Esophagus squamous epithelium (tissue), 5 donors: ENCODE measurements at places on chromosomes 6 and 20. TPM values are rescaled to one million over a fixed set of nuclear protein-coding genes. Genes with fewer than 3 reads are reported as not detected.

DNA sequence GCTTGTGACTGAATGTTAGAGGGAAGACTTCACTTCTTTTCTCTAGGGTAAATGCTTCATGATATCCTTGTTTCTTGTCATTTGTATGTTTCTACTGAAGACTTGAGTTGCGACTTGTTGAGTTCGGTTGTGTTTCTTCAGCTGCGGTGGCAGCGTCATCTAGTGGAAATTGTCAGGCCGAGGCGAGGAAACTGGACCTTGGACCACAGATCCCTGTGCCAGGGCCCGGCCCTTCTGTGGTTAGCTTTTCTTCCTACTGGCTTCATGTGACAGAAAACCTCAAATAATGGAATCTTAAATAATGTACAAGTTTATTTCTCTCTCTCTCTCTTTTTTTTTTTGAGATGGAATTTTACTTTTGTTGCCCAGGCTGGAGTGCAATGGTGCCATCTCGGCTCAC lies 12.4 kb downstream of the MTHFD1L start:
- DNase-seq, result no peak

DOK5 gene
- total RNA-seq, result not detected

CALHM6 gene
- total RNA-seq, result 7.8 TPM

DNA sequence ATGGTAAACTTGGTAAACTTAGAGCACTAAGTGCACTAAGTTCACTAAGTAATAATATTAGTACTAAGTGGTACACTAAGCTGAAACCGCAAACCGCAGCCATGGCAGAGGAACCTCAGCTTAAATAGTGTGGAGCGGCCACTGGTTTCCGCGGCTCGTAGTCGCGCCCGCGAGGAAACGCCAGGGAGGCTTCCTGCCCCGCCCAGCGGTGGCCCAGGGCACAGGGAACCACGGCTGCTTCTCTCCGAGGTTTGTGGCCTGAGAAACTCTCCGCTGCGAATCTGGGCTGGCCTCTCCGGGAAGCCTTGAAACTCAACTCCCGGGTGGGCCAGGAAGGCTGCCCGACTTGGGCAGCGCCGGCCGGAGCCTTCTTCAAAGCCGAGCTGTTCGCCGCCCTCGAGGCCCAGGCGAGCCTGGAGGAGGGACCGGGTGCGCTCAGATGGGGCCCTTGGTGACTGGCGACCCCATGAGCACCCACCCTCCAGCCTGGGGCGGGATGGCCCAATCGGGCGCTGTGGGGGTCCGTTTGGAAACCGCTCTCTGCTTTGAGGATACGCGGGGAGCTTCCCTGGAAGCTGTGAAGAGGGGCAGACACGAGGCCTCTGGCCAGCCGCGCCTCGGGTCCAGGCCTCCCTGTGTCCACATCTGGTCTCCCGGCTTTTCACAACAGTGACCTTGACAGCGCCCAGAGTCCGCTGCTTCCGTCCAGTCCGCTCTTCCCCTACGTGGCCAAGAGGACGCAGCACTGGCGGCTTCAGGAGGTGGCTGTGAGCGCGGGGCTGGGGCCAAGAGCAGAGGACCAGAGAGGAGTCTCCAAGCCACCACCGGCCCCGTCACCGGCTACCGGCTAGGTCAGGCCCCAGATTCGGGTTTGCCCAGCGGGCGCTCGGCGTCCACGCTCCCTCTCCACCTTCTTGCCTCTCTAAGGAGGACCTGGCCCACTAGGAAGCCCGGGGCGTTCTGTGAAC lies 25.4 kb upstream of the HLA-E start:
- no peak for DNase-seq

DNA sequence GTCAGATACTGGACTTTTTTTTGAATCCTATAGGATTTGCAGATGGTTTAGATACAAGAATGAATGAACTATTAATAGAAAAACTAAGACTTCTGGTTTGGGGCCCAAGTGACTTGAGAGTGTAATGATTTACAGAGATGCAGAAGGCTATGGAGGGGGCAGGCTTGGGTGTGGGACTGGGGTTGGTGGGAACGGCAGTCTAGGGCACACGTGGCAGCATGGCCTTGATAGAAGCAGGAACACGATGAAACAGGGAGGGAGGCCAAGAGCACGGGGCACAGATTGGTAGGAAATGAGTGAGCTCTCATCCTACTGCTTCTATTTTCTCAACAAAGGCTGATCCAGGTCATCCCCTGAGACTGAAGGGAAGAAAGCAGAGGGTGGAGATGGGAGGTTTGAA lies 3.4 kb upstream of the UST start:
- DNase-seq, result no peak

DNA sequence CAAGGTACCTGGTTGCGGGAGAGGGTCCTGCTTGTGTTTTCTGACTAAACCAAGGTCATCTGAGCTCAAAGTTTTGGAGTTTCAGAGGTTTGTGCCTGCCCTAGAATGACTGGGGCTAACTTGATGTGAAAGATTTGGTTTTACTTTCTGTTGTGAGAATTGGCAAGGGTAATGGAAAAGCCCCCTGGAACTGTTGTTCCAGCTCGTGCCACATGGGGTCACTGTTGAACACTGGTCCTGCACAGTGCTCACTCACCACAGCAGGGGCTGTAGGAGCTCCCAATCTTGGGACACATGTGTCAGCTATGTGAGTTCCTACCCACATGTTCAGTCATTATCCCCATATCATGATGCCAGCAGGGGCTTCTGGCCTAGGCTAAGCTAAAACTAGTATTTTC lies 6.5 kb downstream of the TGM6 start:
- DNase-seq, result no peak

KCNQ2 gene
- total RNA-seq, result not detected

OR2B6 gene
- not detected for total RNA-seq

GRCh38 chr6:109075934-109076333 lies 18.7 kb downstream of the SESN1 start:
- DNase-seq, result no peak

- DNase-seq, result no peak
These were observed 77.2 kb upstream of the MC3R start for GRCh38 chr20:56171087-56172012.

DNA sequence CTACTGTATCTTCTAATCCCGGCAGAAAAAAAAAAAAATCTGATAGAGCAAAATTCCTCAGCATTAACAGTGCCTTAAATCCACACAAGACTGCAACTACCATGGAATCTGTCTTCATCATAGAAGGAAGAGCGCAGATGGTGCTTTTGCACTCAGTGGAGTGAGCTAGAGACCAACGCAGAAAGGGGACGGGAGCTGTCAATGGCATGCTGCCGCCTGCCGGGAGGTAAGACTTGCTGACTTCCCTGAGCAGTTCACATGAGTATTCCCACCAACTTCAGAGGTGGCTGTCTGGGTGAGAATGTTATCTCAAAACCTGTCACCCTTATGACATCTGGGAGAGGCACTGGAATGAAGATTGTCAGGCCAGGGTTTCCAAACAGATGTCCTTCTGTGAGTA lies 35.6 kb downstream of the DZANK1 start:
- DNase-seq, result no peak

DNA sequence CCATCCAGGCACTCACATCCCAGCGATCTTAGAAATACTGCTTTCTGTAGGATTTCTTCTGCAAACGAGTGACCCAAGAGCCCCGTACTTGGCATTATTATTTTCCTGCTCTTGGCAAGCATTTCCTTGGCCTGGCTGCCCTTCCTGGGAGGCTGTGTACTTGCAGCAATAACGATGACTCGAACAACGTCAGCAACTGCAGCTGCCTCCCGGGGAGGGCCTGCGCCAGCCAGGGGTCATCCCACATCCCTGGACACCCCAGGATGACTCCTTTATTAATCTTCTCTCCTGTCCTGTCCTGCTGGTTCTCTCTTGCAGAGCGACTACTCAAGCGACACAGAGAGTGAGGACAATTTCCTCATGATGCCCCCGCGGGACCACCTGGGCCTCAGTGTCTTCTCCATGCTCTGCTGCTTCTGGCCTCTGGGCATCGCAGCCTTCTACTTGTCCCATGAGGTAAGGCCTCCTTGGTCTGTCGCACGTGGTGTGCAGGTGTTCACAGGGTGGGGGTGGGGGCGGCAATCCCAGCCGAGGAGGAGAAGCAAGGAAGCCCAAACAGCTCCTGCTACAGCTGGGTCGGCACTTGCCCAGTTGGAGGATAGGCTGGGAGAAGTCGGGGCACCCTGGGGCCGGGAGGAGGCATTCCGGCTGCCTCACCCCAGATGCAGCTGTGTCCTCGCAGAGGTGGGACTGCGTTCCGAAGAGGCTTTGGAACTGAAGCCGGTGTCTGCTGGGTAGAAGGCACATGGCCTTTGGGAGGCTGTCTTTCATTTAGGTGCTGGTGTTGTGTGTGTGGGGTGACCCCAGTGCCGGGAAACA lies 115.3 kb downstream of the SYNDIG1 start:
- DNase-seq, result no peak

GRCh38 chr6:170291271-170292110 lies 613 bp upstream of the DLL1 start:
- no peak for DNase-seq

GRCh38 chr6:3371222-3371949 lies 85.5 kb downstream of the SLC22A23 start:
- no peak for DNase-seq

DNA sequence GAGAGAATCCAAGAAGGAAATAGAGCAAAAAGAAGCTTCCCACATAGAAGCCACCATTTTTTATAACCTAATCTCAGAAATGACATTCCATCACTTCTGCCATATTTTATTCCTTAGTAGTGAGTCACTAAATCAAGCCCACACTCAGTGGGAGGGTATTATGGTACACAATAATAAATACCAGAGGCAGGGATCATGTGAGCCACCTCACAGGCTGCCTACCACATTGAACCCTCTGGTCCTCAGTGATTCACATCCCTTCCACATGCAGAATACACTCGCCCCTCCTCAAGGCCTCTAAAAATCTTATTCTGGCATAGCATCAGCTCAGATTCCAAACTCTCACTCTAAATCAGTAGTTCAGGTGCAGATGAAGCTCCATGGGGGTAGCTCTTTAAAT lies 49.4 kb downstream of the TMC2 start:
- no peak for DNase-seq

HAO1 gene
- total RNA-seq, result not detected

MICB gene
- total RNA-seq, result 0.23 TPM

- no peak for DNase-seq
These were observed 38.0 kb downstream of the HIVEP2 start for GRCh38 chr6:142906945-142907470.

DNA sequence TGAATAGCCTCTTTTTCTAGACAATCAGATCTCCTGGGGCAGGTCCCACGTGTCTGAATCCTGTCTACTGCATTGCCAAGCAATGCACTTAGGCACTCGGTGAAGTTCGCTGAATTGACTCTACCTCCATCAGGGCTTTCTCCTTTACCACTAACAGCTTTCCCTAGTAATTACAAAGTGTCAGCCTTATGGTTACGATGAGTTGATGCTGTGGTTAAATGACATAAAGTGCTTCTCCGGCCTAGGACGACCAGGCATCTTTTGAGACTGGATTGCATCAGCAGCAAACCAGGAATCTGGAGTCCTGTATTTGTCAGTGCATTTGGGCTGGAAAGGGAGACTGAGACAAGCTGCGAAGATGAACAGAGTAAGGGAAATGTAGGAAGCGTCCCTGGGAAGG lies 21.5 kb downstream of the NOX3 start:
- no peak for DNase-seq

BCKDHB gene
- total RNA-seq, result 7.6 TPM

DNA sequence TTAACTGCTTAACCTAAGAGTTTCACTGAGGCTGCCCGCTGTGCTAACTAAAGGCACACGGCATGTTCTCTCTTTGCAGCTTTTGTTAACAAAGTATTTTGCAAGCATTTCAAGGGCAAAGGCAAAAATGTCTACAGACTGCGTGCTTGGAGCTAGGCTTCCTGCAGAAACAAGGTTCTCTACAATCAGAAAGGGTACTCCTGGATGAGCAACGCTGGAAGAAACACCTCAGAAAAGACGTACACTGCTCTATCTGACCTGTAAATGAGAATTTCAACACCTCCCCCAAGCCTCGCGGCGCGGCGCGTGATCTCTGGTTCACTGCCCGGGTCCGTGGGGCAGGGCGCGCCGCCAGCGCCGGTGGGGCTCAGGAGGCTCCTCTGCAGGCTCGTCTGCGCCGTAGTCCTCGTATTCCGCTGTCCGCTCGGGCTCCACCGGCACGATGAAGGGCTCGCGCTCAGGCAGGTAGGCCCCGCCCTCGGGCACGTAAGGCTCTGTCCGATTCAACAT lies 120.9 kb downstream of the COL12A1 start:
- no peak for DNase-seq

PHACTR3 gene
- 0.18 TPM for total RNA-seq

DNA sequence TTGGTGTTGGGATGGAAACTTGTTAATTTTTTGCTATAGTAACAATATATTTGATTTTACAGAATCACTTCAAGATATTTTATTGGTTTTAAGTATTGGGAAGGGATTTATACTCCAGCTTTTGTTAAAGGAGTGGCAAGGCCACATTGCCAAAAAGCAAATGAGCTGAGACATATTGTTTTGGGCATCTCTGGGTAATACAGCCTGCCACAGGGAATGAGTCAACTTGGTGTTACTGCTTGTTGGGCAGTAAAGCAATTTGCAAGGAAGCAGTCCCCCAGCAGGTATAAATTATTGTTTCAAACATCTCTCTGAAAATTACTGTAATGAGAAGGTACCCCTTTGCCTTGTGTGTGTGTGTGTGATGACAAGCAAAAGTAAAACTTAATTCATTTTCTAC lies 868.3 kb upstream of the FLRT3 start:
- no peak for DNase-seq

GRCh38 chr6:42269553-42269952 lies 51.9 kb upstream of the MRPS10 start:
- no peak for DNase-seq

DNA sequence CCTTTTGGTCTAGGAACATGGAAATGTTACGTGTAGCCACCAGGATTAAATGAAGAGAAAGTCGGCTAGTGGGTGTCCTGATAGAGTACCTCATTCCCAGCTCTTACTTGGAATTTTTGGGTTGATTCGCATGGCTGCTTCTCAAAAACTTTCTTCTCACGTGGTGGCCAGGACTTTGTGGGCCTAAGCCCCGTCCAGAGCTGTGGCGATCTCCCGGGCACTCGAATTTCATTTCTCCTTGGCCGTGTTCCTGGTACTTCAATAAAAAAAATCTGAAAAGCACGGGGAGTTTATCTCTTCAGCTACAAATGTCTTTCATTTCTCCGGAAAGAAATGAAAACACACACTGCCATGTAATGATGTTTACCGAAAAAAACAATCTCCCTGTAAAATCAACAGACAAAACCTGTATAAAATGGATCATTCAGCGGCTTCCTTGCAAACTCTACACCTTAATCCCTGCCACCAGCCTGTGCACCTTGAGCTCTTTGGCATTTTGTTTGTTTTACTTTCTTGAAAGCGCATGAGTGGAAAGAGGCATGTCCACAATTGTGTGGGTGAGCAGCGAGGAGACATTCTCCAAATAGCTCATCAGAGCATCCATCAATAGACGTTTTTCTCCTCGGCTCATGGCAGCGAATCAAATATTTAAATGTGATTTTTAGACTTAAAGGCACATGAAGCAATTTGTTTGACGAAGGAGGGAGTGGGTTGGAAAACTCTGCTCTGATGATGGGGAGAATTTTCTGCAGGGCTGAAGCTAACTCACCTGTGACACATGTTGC lies 173.1 kb downstream of the TFAP2C start:
- DNase-seq, result no peak

DNA sequence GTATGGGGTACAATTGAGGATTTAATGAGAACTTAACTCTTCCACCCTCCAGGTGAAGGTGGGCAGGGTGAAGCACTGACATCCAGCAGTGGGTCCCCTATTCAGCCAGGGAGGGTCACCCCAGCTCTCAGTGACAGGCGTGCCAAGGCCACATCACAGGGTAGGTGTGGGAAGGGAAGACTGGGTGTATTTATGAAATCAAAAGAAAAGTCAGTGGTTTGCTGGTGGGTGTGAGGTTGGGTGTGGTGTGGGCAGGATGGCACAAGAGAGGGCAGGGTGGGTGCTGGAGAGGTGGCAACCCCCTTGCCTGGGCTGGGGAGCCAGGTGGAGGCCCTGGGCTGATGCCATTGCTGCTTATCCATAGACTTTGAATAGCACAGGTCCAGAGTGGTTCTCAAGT lies 16.6 kb downstream of the SYNDIG1 start:
- DNase-seq, result no peak
